ENCODE measurements at places on chromosomes 11 and 22. TPM values are rescaled to one million over a fixed set of nuclear protein-coding genes. Genes with fewer than 3 reads are reported as not detected.

GRCh38 chr11:126133901-126134300, 71.2 kb upstream of the CDON start:
- H3K27ac ChIP-seq, result no peak overlapping the region
- no peaks in the 10 kb centered on the region for H3K4me1 ChIP-seq
- no peak overlapping the region for H3K4me3 ChIP-seq
- H3K36me3 ChIP-seq, result no peaks in the 10 kb centered on the region

Gene NCF4
- 0.37 TPM for total RNA-seq

DNA sequence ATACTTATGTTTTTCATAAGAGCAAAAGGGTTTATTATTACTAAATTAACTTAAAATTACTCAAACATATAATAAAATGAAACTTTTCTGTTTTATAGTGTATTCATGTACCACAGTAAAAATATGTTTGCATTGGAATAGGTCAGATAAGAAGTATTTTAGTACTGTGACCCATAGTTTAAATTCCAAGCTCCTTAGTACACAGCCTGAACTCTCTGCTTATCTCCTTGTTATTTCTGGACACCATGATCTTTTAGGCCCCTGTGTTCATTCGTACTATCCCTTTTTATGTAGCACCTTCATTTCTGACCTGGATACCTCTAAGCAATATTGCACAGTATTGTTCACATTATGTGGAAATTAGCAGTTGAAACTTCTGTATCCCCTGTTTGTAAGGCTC, 296.7 kb upstream of the SYN3 start:
- H3K4me1 ChIP-seq, result no peaks in the 10 kb centered on the region
- H3K4me3 ChIP-seq, result no peak overlapping the region
- H3K36me3 ChIP-seq, result no peaks in the 10 kb centered on the region
- H3K27ac ChIP-seq, result no peak overlapping the region
- DNase-seq, result no peak
- H3K27me3 ChIP-seq, result peaks cover 2% of the 10 kb centered on the region

- no peaks in the 10 kb centered on the region for H3K27me3 ChIP-seq
- H3K4me3 ChIP-seq, result no peak overlapping the region
- DNase-seq, result no peak
- H3K27ac ChIP-seq, result no peak overlapping the region
- no peaks in the 10 kb centered on the region for H3K36me3 ChIP-seq
- peaks cover 5% of the 10 kb centered on the region for H3K4me1 ChIP-seq
Measured at GRCh38 chr11:73320763-73321603, 12.9 kb downstream of the ARHGEF17 start.

Gene RAB38
- 0.72 TPM for total RNA-seq

GRCh38 chr11:71305041-71305440, 52.7 kb upstream of the SHANK2 start:
- no peaks in the 10 kb centered on the region for H3K36me3 ChIP-seq
- H3K27ac ChIP-seq, result no peak overlapping the region
- H3K4me3 ChIP-seq, result no peak overlapping the region

GRCh38 chr11:22460181-22460580, 122.0 kb downstream of the SLC17A6 start:
- H3K4me3 ChIP-seq, result no peak overlapping the region
- H3K4me1 ChIP-seq, result no peaks in the 10 kb centered on the region
- no peak for DNase-seq
- no peak overlapping the region for H3K27ac ChIP-seq
- no peaks in the 10 kb centered on the region for H3K36me3 ChIP-seq
- H3K27me3 ChIP-seq, result peaks cover 13% of the 10 kb centered on the region

DNA sequence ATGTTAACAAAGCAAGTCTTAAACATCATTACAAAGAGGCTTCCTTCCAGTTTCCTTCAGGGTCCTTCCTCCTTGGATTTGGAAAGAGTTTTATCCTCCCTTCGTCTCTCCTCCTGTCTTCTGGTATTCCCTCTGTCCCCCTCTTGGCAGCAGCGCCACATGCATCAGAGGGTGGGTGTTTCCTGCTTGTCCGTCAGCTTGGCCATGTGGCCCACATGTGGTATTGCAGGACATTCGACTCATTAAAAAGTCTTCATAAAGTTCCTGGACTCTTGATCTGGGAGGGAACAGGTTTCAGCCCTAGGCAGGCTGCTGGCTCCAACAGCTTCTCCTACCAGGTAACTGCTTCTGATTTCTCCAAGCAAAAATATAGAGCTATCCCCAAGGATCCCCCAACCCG, 189.8 kb downstream of the CSNK2A3 start:
- no peaks in the 10 kb centered on the region for H3K36me3 ChIP-seq
- no peaks in the 10 kb centered on the region for H3K4me1 ChIP-seq
- no peak for DNase-seq
- H3K27me3 ChIP-seq, result no peaks in the 10 kb centered on the region
- no peak overlapping the region for H3K27ac ChIP-seq

- H3K27me3 ChIP-seq, result no peaks in the 10 kb centered on the region
- H3K4me3 ChIP-seq, result no peak overlapping the region
- no peak for DNase-seq
- H3K27ac ChIP-seq, result no peak overlapping the region
Measured at GRCh38 chr11:67301951-67302516, 1.3 kb upstream of the SSH3 start.

DNA sequence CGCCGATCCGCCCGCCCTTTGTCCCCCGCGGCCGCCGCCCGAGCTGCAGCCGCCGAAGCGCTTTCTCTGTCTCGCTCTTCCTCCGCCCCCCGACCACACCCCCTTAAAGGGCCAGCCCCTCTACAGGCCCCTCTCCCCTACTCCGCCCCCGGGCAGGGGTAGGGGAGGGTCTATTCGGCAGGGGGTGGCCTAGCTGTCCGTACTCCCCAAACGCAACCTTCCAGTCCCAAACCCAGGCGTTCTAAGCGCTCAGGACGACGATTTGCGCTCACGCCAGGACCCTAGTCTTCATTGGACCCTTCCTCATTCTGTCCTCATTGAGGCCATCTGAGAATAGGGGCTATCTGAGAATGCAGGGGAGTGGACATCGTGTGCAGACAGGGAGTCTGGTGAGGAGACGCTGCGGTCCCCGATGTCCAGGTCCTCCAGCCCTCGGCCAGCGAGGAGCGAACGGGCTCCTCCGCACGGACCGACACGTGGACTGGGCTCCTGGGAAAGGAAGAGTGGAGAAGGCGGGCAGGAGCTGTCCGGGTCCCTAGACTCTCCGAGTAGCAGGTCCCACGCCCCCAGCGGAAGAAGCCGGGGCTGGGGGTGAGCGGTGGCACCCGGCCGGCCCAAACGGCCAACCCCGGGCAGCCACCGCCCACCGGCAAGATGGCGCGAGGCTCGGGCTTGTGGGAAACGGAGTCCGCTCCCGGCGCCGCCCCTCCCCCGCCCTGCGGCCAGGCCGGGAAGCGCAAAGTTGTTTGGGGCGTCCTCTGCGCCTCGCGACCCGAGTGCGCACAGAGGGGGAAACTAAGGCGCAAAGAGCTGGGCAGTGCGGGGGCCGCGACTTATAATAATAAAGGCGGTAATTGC, at the start of gene PPP1R14B:
PPP1R14B (minus strand) TSS at position 73 of the 858 bp plus-strand sequence. CDS start 270 bp downstream, outside the sequence.
- H3K27ac ChIP-seq, result peak within 1 kb of the TSS; percentile 91
- peak; percentile 80 for DNase-seq
- H3K27me3 ChIP-seq, result no peaks in the 10 kb centered on the region
- H3K36me3 ChIP-seq, result peaks cover 14% of the 10 kb centered on the region
- peak within 1 kb of the TSS; percentile 95 for H3K4me3 ChIP-seq

Gene BIK
- total RNA-seq, result 2.0 TPM

DNA sequence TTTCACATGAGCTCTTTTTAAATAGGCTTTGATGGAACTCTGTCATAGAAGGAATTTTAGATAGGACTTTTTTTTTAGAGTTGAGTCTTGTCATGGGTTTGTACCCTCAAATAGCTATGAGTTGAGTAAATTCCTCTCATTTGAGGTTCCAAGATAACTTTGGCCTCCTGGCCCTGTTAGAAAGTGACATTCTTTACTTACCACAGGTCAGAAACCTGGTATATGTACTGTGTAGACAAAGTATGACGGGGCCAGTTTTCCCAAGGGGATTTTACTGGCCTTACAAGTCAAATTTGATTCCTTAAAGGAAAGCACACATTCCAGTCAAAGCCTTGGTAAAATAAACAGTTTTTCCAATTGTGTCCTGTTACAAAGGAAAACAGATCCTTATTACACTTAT, 729.3 kb upstream of the LUZP2 start:
- no peaks in the 10 kb centered on the region for H3K4me1 ChIP-seq
- no peak for DNase-seq
- H3K36me3 ChIP-seq, result no peaks in the 10 kb centered on the region
- H3K4me3 ChIP-seq, result no peak overlapping the region
- H3K27me3 ChIP-seq, result no peaks in the 10 kb centered on the region

GRCh38 chr11:65524014-65524740, 706 bp upstream of the SCYL1 start:
- H3K36me3 ChIP-seq, result peaks cover 10% of the 10 kb centered on the region
- no peaks in the 10 kb centered on the region for H3K27me3 ChIP-seq
- H3K27ac ChIP-seq, result peak overlapping the region; percentile 77
- H3K4me1 ChIP-seq, result peaks cover 58% of the 10 kb centered on the region

DNA sequence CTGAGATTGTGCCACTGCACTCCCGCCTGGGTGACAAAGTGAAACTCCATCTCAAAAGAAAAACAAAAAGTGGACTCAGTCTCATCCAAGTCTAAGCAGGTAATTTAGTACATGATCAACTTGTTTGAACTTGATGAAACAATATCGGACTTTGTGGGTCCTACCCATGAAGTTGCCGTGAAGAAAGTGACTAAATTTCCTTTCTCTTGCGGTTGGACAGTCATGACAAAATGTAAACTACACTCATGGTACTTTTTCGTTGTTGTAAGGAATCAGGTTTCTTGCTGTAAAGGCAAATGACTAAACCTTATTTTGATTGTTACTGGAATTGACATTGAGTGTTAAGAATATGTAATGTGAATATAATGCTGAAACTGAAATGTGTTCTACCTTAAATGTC, 164.5 kb upstream of the PLET1 start:
- H3K4me3 ChIP-seq, result no peak overlapping the region
- no peaks in the 10 kb centered on the region for H3K27me3 ChIP-seq
- DNase-seq, result no peak
- H3K36me3 ChIP-seq, result no peaks in the 10 kb centered on the region

GRCh38 chr11:71194710-71195109, 57.7 kb downstream of the SHANK2 start:
- H3K27me3 ChIP-seq, result no peaks in the 10 kb centered on the region
- no peak overlapping the region for H3K27ac ChIP-seq
- DNase-seq, result no peak
- H3K4me1 ChIP-seq, result no peaks in the 10 kb centered on the region
- H3K36me3 ChIP-seq, result no peaks in the 10 kb centered on the region

Gene PTPRCAP
- total RNA-seq, result 62.4 TPM

DNA sequence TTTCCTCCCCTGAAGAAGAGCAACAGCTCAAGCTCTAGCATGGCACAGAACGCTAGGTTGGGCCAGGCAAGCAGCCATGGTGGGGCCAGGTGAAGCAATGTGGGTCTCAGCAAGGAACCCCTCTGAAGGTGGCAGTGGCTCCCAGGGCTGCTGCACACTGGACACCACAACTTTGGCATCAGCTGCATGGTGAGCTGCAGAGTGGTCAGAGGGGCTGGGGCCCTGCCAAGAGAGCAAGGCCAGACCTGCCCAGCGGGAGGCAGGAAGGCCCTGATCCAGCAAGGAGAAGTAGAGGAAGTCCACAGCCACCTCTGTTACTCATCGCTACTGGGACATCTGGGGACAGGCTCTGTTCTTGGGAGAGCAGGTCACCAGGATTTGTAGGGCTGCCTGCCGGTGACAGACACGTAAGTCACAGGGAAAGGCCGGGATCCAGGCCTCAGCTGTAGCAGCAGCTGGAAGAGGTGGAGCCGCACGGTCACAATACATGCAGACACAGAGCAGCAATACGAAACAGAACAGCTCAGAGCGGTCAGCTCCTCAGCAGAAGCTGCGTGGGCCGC, 12.4 kb downstream of the CYB561A3 start:
- H3K27me3 ChIP-seq, result no peaks in the 10 kb centered on the region
- H3K27ac ChIP-seq, result no peak overlapping the region
- no peak overlapping the region for H3K4me3 ChIP-seq
- H3K4me1 ChIP-seq, result peaks cover 2% of the 10 kb centered on the region
- no peak for DNase-seq

- H3K27me3 ChIP-seq, result no peaks in the 10 kb centered on the region
- no peaks in the 10 kb centered on the region for H3K4me1 ChIP-seq
- no peaks in the 10 kb centered on the region for H3K36me3 ChIP-seq
- no peak overlapping the region for H3K27ac ChIP-seq
- DNase-seq, result no peak
Measured at GRCh38 chr11:81241672-81242275, 1491.9 kb downstream of the FAM181B start.

- peaks cover 7% of the 10 kb centered on the region for H3K4me1 ChIP-seq
- H3K27me3 ChIP-seq, result no peaks in the 10 kb centered on the region
- no peak overlapping the region for H3K27ac ChIP-seq
- no peak for DNase-seq
- no peak overlapping the region for H3K4me3 ChIP-seq
- H3K36me3 ChIP-seq, result no peaks in the 10 kb centered on the region
Measured at GRCh38 chr11:128174465-128175291, 412.7 kb downstream of the ETS1 start.

GRCh38 chr11:118644496-118644895, 35.0 kb downstream of the TREH start:
- H3K27ac ChIP-seq, result no peak overlapping the region
- H3K36me3 ChIP-seq, result no peaks in the 10 kb centered on the region
- no peak for DNase-seq

Gene TMEM191C
- total RNA-seq, result 0.22 TPM

Gene SAA4
- total RNA-seq, result not detected

GRCh38 chr22:38298312-38299005, 18.8 kb downstream of the CSNK1E start:
- DNase-seq, result peak; percentile 44
- peaks cover 13% of the 10 kb centered on the region for H3K36me3 ChIP-seq
- no peak overlapping the region for H3K4me3 ChIP-seq
- no peaks in the 10 kb centered on the region for H3K4me1 ChIP-seq
- H3K27ac ChIP-seq, result no peak overlapping the region

- H3K27ac ChIP-seq, result no peak overlapping the region
- no peaks in the 10 kb centered on the region for H3K4me1 ChIP-seq
- DNase-seq, result no peak
- no peaks in the 10 kb centered on the region for H3K36me3 ChIP-seq
Measured at GRCh38 chr11:6864438-6864837, 1.6 kb downstream of the OR10A2 start.

Gene F2
- not detected for total RNA-seq

Gene IGLL1
- total RNA-seq, result not detected

DNA sequence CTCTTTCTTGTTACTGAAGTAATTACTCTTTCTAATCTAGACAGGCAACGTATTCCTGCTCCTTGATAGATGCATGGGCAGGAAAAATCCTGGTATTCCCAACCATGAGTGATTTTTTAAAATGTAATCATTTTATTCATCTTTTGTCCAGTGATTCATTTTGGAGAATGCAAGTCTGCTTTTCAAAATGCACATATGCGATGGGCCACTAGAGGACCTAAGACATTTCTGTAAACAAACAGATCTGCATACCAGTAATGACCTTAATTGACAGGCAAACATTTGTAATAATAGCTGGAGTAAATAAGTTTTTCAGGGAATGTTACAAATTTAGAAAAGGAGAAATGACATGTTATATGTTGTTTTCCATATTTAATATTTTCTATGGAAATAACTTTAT, 1167.6 kb downstream of the JRKL start:
- H3K4me3 ChIP-seq, result no peak overlapping the region
- H3K27ac ChIP-seq, result no peak overlapping the region
- DNase-seq, result no peak
- H3K27me3 ChIP-seq, result no peaks in the 10 kb centered on the region
- no peaks in the 10 kb centered on the region for H3K36me3 ChIP-seq
- no peaks in the 10 kb centered on the region for H3K4me1 ChIP-seq

GRCh38 chr22:32329202-32329645, 28.4 kb upstream of the RFPL3 start:
- H3K4me3 ChIP-seq, result no peak overlapping the region
- no peak overlapping the region for H3K27ac ChIP-seq
- H3K36me3 ChIP-seq, result no peaks in the 10 kb centered on the region
- peaks cover 5% of the 10 kb centered on the region for H3K27me3 ChIP-seq
- no peaks in the 10 kb centered on the region for H3K4me1 ChIP-seq
- no peak for DNase-seq

Gene MIOX
- 0.31 TPM for total RNA-seq

Gene XBP1
- 106 TPM for total RNA-seq

Gene OR8D4
- total RNA-seq, result not detected

All from activated naive CD4-positive, alpha-beta T cell treated with anti-CD3 and anti-CD28 coated beads for 36 hours (primary cell).